ENCODE measurements at places on chromosomes 2 and 18. TPM values are rescaled to one million over a fixed set of nuclear protein-coding genes. Genes with fewer than 3 reads are reported as not detected.

DNA sequence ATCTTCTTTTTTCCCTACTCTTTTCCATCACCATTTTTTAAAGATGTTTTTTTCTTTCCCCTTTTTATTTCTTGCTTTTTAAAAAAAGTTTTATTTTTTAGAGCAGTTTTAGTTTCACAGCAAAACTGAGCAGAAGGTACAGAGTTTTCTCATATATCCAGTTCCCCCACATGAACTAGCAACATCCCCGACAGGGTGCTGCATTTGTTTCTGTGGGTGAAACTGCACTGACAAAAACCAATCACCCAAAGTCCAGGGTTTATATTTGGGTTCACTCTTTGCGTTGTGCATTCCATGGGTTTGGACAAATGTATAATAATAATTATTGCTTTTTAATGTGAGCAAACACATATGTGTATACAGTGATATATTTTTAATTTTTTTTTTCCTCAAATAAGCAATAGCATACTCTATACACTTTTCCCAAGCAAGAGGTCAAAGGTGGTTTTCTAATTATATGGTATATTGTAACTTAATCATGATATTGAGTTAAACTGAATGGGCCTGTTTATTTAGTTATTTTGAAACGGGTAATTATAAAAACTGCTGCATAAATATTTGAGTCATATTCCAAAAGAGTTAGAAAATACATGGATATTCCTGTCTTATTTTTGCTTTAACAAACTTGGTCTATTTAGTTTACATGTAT is 50.3 kb downstream of the NCK2 start:
- DNase-seq, result no peak
- no peaks in the 10 kb centered on the region for H3K27me3 ChIP-seq
- no peak overlapping the region for H3K4me3 ChIP-seq
- peaks cover 81% of the 10 kb centered on the region for H3K4me1 ChIP-seq
- no peaks in the 10 kb centered on the region for H3K36me3 ChIP-seq

DNA sequence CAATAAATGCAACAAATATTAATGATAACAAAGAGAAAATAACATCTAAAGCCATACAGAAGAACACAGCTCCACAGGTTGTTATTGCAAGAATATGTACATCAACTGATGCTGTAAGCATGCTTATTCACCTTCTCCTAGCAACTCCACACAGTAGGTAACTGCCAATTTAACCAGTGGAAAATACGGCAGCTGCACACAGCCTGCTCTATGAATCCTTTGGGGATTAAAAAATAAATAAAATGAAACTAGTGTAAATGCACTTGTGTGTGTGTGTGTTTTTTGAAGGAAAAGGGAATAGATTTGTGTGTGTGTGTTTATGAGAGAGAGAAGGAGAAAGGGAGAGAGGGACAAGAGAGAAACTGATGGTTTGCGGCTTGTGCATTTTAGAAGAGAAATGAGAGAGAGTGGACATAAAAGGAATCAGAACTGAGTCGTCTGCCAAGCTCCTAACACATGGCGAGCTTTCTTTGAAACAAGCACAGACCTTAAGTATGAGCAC is 96.2 kb upstream of the PDE1A start:
- H3K4me1 ChIP-seq, result no peaks in the 10 kb centered on the region
- H3K27me3 ChIP-seq, result no peaks in the 10 kb centered on the region
- no peaks in the 10 kb centered on the region for H3K36me3 ChIP-seq

DNA sequence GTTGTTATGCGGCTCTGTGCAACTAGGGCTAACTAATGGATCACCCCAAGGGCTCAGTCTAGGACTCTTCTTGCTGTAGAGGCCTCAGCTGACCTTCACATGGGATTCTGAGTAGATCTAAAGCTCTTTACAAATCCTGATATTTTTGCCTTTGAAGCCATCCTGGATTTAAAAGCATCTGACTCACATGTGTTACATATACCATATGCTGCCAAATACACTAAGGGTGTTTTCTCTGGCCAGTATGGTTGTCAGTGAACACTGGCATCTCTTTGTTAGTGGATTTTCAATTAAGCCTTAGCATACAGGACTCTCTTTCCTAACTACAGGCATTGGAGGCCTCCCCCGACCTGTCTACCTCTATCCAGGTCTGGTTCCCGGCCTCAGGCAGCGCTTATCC is 992.8 kb upstream of the FANCL start:
- H3K27me3 ChIP-seq, result no peaks in the 10 kb centered on the region
- H3K4me3 ChIP-seq, result no peak overlapping the region
- no peak for DNase-seq
- no peak overlapping the region for H3K27ac ChIP-seq
- no peaks in the 10 kb centered on the region for H3K4me1 ChIP-seq

The DSC2 gene
- 90.0 TPM for total RNA-seq

DNA sequence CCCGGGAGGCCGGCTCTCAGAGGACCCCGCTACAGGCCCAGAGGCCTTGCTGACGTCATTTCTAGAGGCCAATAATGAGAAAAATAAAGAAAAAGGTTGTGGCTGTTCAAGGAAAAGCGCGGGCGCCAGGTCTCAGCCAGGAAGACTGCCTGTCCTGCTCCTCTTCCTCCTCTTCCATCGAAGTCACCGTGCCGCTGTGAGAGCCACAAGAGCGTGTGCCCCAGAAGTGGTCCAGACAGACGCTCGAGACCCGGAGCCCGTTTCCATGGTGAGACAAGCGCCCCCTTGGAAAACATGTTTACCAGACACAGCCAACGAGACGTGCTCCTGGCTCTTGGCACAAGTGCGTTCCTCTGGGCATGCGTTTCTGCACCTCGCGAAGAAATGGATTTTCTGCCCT is 210.5 kb downstream of the HDAC4 start:
- DNase-seq, result no peak

DNA sequence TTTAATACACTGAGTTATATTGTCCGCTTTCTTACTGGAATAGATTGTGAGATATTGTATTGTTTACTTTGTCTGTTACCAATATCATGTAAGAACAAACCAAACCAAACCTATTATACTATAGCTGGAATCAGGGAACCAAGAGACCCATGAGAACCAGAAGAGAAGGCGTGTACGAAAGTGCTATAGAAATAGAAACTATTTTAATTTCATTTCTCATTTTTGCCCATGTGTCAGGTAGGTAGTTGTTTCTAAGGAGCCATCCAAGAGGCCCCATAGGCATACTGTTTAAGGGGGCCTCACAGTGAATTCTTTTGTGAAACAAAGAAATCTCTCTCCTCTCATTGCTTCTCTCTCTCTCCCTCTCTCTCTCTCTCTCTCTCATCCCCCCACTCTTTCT is 363.6 kb downstream of the RNF144A start:
- no peak overlapping the region for H3K27ac ChIP-seq
- no peaks in the 10 kb centered on the region for H3K4me1 ChIP-seq
- no peak for DNase-seq

The CRYBA2 gene
- total RNA-seq, result not detected

- no peaks in the 10 kb centered on the region for H3K27me3 ChIP-seq
- no peaks in the 10 kb centered on the region for H3K4me1 ChIP-seq
- DNase-seq, result no peak
Measured at GRCh38 chr2:33034784-33035183, 88.0 kb downstream of the LTBP1 start.

The RGPD4 gene
- not detected for total RNA-seq

- no peaks in the 10 kb centered on the region for H3K36me3 ChIP-seq
- peak overlapping the region; percentile 7 for H3K27ac ChIP-seq
- H3K27me3 ChIP-seq, result no peaks in the 10 kb centered on the region
- H3K4me1 ChIP-seq, result no peaks in the 10 kb centered on the region
Measured at GRCh38 chr2:66442516-66443185, 7.7 kb downstream of the MEIS1 start.

The ABCB11 gene
- total RNA-seq, result not detected

DNA sequence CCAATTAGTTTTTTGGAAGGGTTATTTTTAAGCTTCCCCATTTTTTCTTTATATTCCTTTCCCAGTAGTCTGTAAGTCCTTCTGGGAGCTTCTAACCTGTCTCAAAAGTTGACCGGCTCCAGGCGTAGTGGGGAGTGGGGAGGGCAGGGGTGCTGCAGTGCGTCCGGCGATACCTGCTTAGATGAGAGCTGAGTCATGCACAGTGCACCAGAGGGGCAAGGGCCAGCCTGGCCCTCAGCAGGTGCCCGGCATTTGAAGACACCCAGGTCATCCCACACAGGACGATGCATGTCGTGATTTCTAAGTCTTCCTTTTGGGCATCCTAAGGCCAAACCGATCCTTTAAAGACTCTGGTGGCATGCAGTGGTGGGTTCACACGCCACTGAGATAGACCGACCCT is 73.4 kb downstream of the TPO start:
- no peaks in the 10 kb centered on the region for H3K27me3 ChIP-seq
- H3K36me3 ChIP-seq, result no peaks in the 10 kb centered on the region
- DNase-seq, result no peak
- no peak overlapping the region for H3K4me3 ChIP-seq
- H3K4me1 ChIP-seq, result no peaks in the 10 kb centered on the region
- H3K27ac ChIP-seq, result no peak overlapping the region

GRCh38 chr2:174247474-174248186 is 702 bp downstream of the OLA1 start:
- no peak for DNase-seq
- H3K27ac ChIP-seq, result peak overlapping the region; percentile 79
- H3K36me3 ChIP-seq, result no peaks in the 10 kb centered on the region
- peaks cover 2% of the 10 kb centered on the region for H3K4me1 ChIP-seq
- peak overlapping the region; percentile 58 for H3K4me3 ChIP-seq

DNA sequence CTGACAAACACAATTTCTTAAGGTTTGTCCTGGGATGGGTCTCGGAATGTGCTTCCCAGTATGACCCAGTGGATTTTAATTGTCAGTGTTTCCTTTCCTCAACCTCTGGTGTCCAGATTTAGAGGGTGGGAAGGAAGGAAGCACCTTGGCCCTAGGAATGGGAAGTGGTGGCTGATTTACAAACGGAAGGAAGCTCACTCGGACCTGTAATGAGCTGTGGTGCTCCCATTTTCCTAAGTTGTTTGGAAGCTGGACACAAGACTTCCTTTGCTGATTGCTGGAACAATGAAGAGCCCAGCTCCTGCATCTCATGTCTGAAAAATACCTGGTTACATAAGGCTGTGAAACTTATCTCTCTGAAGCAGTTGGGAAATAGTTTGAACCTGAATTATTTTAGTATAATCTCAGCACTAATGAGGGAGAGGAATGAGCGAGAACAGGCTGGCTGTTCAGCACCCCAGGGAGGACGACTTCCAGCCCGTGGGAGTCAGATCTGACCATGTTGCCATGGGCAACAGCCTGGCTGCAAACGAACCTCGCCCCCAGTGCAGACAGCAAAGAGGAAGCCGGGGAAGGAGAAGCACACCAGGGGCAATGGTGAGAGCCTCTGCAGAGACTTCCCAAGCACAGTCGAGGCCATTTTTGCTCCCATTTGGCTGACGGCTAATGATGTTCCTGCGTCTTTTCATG is 74.4 kb upstream of the ASB18 start:
- DNase-seq, result no peak
- H3K4me3 ChIP-seq, result no peak overlapping the region
- H3K36me3 ChIP-seq, result no peaks in the 10 kb centered on the region
- no peaks in the 10 kb centered on the region for H3K27me3 ChIP-seq

All from Peyer's patch (tissue), 4 donors.